NCI-H1048 (cell line): ENCODE measurements at places on chromosomes 3 and 15.

DNA sequence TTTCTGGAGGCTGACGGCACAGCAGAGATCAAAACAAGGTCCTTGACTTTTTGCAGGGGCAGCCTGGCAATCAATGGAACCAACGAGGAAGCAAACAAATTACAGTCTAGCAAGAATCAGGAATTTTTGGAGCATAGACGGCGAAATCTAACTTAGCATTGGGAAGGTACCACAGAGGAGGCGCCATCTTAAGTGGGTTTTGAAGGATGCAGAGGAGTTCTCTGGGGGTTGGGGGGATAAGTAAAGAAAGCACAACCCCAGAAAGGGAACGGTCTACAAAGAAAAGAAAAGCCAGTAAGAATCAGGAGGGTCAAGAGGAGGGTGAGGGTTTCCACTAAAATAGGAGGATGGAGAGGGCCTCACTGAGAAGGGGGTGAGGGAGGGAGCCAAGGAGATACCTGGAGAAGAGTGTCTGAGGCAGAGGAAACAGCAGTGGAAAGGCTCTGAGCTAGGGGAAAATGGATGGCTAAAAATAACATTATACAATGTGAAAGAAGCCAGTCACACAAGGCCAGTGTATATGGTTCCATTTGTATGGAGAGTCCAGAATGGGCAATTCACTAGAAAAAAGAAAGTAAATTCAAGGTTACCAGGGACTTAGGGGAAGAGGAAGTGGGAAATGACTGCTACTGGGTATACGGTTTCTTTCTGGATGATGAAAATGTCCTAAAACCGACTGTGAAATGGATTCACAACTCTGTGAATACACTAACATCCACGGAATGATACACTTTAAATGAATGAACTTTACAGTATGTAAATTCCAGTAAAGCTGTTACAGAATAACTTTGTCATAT, 25.2 kb upstream of the IQSEC1 start:
- no peak for DNase-seq

GRCh38 chr15:78714890-78715289, 73.9 kb upstream of the CHRNB4 start:
- no peak for DNase-seq

DNA sequence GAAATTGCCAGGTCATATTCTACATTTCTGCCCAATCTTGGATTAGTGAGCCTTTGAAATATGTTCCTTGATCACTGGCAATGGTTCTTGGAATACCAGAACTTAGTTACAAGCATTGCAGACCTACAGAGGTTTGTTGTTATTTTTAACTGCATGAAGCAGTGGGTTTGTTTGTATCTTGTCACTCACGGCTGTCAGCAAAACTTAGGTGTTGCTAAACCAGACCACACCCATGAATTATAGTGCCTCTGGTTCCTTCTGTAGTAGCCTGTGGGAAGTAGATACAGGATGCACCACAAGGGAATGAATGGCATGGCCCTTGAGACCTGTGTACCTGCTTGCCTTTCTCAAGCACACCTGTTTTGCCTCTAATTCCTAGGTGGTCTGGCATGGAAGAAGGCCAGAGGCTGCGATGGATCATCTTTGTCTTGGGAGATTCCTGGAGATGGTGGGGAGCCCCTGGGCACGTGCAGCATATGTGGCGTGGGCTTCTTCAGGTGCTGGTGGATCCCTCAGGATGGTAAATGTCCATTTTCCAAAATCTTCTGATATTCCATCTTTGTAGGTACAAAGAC, 138.8 kb downstream of the SNRPN start:
- no peak for DNase-seq

- no peak for DNase-seq
These were observed 96.4 kb downstream of the FNDC3B start for GRCh38 chr3:172135820-172136219.

DNA sequence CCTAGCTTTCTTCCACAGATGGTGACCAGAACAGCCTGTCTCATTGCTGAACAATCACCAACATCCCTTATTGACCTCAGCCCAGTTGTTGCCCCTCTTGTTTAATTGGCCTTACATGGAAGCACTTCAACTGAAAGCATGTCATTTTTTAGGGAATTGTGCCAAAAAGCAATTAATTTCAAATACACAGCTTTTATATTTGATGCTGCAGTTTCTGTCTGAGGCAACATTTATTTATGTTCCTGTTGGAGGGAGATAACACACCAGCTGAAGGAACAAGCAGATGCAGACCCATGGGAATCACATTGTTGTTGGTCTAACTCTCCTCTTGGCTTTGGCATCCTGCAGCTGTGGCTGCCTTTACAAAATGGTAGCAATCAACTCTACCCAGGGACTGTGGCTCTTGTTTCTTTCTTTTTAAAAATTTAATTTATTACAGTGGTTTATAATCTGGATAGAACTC, 498.1 kb upstream of the RGMA start:
- DNase-seq: no peak

DNA sequence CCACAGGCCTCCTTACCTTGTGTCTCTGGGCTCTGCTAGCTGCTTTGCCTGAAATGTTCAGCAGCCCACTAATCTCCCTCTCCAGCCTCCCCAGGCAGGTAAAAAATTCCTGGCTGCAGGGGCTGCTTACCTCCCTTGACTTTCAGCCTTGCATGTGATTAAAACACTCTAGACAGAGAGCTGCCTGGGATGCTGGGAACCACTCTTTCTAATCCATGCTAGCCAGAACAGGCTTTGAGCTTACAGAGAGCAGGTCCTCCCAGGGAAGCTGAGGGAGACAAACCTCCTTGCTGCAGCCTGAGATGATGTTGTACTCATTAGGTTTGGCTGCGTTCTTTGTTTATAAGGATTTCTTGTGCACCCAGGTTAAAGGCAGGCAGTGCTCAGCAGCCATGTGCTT, 33.7 kb upstream of the LIPC start:
- DNase-seq: no peak

GRCh38 chr3:25033407-25034029, 394.5 kb upstream of the RARB start:
- peak; percentile 66 for DNase-seq

GRCh38 chr3:187139126-187139894, at the start of gene RPL39L:
Gene RPL39L, minus strand, starts transcription at chr3:187139496. Its CDS starts 18,196 bp downstream, at chr3:187121300.
- DNase-seq: peak; percentile 45

DNA sequence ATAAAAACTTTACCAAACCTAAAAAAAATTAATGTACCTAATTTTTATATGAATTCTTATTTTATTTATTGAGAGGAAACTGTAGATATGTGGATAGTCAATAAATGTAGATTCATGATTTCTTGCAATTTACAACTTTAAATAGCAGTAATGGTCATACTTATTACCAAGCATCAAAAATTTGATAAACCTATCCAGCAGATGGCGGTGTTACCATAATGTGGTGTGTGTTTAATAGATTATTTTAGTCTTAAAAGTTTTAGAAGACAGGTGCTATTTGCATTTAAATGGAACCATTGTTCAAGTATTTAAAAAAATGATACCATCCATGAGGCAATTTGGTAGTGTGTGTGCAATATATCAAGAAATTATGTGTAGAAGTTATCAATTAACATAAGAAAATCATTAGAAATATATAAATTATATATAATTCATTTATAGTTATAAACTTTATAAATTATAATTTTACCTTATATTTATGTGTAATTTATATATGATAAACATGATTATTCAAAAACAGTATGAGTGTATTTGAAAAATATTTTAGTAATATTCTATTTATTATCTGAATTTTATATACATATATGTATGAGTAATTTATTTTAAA, 176.0 kb upstream of the BCHE start:
- peak; percentile 1 for DNase-seq

- no peak for DNase-seq
These were observed 5.6 kb downstream of the SPSB4 start for GRCh38 chr3:141056751-141057171.

- DNase-seq: no peak
These were observed at the start of gene HCN4 for GRCh38 chr15:73368301-73369136. Gene HCN4, minus strand, starts transcription at chr15:73368958. Its CDS starts 688 bp downstream, at chr15:73368270.
